NCI-H2029 (cell line): ENCODE measurements at places on chromosomes 2 and 18.

DNA sequence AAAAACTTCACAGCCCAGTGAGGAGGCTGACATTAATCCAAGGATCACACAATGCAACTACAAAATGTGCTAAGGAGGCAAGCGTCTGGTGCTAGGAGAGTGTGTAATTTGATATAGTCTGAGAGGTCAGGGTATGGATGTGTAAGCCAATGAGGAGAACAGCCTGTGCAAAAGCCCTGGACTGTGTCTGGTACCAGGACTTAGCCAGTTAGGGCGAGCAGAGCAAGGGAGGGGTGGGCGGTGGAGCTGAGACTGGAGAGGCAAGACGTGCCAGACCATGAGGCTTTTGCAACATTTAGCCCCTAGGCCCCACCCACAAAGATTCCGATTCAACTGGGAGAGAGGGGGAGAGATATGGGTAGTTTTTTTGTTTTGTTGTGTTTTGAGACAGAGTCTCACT is 33.5 kb upstream of the SPRED2 start:
- DNase-seq = no peak

DNA sequence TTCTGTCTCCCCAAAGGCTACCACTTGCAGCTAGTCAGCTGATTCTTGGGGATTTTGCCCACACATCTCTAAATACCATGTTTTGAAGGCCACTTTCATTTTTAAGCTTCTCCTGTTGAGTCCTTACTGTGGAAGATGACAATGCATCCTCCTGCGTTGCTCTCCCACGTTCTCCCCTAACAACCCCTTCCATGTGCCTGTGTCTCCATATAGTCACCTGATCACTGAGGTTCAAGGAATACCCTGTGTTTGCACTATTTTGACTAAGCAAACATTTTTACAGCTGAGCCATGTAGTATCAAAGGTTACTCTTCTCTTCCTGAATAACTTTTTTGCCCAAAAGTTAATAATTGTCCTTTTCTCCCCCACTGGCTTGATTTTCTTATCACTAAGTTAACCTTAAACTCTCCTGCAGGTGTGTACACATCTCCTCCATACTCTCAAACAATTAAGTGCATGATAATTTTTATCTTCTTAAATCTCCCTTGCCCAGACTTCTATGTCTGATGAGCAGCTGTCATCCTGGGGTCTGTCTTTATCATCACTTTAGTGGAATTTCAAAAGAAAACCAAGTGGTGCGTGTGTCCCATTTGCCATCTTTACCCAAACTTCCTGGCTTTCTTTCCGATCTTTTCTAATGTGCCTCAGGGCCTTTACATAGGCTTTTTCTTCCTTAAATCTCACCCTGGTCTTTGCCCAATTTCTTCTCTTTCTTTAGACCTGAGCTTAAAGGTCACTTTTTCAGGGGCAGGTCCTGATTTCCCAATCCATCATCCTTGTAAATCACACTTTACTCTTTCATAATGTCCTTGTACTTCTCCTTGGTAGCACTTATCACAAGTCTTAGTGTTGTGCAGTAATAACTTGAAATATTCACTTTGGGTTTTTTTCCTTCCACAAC is 85.2 kb upstream of the SPATS2L start:
- DNase-seq = no peak

DNA sequence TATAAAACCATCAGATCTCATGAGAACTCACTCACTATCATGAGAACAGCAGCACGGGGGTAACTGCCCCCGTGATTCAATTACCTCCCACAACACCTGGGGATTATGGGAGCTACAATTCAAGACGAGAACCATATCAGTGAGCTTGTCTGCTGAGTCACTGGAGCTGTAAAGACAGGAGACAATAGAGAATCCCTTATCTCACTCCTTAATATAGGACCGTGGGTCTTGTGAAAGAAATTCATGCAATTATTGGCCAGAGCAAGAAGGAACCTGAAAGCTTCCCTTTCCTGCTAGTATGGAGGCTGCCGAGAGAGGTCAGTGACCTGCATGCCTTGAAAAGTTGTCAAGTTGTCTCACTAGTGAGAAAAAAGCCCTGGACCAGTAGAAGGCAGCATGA is 9.5 kb upstream of the TNFAIP6 start:
- DNase-seq = no peak

- no peak for DNase-seq
These were observed 345.2 kb upstream of the VRK2 start for GRCh38 chr2:57701391-57701791.

GRCh38 chr2:146370826-146371225 is 1474.0 kb upstream of the ACVR2A start:
- DNase-seq = no peak

DNA sequence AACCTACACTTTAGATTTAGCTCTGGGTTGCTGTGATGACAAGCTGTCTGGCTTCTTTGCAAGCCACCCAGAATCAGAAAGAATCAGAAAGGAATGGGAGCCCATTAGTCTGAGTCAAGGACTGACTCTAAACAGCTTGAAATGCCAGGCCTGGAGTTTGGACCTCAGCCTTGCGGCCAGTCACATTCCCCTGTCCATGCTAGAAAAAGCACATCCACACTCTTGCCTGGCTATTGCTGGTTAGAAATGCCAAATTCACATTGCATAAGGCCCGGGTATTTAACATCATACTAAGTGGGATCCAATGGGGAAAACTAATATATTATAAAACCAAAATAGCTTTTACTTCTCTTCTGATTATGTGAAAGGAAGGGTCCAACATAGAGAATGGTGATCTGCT is 756.8 kb upstream of the KLHL29 start:
- no peak for DNase-seq

DNA sequence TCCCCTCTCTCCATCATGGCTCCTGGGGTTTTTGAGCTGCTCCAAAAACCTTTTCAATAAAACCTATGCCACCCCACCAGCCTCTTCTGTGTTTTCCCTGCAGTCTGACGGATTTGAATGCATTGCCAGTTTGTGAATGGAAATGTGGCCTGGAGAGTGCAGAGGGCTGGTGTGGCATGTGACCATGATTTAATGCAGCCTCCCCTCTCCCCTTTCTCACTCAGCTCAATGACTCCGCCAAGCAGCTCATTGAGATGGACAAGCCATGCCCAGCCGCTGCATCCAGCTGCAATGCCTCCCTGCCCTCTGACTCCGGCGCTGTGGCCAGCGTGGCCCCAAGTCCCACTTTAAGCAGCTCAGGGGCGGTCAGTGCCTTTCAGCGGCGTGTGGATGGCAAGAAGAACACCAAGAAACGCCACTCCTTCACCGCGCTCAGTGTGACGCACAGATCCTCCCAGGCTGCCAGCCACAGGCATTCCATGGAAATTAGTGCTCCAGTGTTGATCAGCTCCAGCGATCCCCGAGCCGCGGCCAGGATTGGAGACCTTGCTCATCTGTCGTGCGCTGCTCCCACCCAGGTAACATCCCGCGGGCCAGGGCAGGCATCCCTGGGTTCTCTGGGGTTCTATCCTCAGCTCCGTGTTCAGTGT is 215.3 kb downstream of the SEPTIN10 start:
- no peak for DNase-seq

DNA sequence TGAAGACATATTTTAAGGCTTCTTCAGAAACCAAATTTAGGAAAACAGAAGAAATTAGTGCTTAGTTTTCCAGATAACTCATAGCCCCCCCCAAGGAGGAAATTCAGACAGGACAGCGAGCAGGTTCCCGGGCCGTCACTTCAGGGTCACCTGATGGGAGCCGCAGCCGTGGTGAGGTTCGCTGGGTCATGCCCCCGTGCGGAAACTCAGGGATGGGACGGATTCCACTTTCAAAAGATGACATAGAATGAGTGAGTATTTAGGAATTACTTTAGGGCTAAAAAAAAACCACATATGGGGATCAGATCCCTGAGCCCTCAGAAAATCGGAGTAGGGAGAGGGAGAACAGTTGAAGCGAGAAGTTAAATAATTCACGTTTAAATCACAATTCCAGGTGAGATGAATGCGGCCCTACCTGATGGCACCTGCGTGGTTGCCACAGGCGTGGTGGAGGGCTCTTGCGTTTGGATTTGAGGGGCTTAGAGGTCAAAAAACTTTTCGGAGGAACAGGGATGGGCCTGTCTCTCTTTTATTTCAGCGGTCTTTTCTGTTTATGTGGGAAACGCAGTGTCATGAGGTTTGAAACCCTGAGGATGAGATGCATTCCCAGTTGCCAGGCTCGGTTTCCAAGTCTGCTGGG is 114.4 kb downstream of the NFATC1 start:
- no peak for DNase-seq

DNA sequence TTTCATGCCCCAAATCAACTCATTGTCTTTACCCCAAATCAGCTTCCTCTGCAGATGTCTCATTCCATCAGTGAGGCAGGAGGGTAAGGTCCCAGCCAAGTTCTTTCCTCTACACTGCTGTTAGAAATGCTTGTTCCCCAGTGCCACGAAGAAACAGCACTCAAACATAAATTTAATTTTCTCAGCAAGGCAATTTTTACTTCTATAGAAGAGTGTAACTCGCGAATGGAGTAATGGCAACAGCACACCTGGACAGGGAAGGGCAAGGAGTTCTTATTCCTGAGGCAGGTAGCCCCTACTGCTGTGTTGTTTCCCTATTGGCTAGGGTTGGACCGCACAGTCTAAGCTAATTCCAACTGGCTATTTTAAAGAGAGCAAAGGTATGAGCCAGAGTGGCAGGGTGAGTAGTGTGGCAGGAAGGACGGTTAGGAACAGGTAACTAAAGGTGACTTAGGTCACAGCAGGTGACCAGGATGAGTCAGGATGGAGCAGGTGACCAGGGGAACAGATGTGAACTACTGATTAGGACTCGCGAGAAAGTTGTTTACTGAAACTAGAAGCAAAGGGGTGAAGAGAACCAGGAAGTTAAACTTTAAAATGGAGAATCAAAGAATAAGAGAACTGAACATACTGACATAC is 12.0 kb upstream of the CEP68 start:
- no peak for DNase-seq

- DNase-seq = no peak
These were observed 16.1 kb upstream of the ACKR3 start for GRCh38 chr2:236553522-236553921.

GRCh38 chr2:58866040-58866439 is 624.9 kb upstream of the FANCL start:
- DNase-seq = no peak

DNA sequence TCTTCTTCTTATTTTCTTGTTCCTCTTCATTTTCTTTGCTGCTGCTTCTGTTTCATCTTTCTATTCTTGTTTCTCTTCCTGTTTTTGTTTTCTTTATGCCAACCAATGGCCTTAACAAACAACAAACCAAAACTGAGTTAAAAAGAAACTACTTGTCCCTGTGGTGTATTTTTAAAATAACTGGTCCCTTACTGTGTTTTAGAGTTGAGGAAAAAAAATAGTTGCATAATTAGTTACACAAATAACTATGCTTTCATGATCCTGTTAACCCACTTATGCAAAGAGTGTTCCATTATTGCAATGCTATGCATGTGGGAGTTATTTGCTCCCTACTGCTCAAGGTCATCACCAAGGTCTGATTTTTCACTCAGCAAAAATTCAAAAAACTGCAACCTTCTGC is 39.5 kb upstream of the IMP4 start:
- DNase-seq = no peak

DNA sequence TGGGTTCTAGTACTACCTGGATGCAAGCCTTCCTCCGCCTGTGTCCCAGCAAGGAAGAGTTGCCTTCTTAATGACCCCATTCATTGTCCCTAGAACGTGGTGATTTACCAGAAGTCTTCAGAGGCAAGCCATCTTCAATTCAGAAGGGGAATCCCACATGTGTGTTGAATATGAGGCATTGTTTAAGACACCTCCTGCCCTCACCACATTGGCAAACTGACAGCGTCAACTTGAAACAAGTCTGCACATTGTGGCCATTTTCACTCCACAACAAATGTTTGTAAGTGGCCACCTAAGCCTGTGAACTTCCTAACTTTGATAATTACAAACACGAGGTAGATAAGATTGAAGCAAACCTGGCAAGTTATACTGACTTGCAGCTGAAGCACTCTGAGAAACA is 83.7 kb downstream of the TCF7L1 start:
- no peak for DNase-seq

DNA sequence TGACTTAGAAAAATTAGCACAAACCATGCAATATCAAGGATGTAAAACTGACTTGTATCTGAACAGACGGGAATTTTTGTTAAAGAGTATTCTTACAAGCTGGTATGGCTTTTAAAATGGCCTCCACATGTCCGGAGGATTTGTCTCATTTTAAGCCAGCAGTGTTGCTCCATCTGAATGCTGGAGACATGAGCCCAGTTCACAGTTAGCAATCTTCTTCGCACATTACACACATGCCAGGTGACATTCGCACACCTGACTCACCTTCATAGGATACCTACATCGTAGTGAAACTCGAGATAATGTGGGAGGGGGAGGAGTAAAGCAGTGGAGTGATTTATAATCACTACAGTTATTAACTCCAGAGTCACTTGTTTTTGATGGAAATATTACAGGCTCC is 231.8 kb upstream of the RBBP8 start:
- no peak for DNase-seq

DNA sequence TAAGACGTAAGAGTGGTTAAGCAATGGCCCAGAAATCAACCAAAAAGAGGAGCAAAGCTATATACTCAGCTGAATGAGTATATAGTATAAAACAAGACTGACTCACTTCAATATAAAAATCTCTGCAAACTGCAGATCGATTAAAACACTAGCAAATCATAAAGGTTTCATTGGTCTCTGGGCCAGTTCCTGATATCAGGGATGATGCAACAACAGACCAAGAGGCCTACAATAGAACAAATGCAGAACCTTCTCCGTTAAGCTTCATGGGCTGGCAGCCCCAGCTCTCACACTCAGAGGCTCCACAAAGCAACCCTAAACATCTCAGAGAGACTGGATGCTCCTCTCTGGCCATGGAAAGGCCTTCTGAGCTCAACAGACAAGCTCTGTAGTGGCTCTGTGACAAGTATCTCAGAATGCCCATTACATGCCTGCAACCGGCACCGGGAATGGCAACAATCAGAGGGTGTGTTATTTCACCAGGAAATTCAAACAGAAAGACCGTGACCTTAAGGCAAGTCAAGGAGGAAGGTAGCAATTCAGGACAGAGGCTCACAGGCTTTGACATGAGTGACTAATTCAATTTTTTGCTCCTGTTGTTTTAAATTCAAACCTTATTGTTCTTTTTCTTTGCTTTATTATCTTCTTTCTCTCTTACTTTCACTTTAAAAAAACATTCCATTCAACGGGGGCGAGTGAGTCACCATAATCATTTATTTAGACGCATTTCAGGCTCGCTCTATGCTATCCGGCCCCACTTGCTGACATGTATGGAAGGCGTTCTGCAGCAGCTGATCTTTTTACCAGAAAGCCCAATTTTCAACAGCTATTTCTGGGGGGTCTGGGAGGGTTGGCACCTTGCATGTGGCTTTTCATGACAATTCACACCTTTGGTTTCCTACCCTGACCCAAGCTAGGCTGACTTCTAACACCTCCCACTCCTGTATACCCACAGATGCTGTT is 15.1 kb downstream of the CYRIA start:
- no peak for DNase-seq
